ENCODE measurements at places on chromosomes 4 and X.

DNA sequence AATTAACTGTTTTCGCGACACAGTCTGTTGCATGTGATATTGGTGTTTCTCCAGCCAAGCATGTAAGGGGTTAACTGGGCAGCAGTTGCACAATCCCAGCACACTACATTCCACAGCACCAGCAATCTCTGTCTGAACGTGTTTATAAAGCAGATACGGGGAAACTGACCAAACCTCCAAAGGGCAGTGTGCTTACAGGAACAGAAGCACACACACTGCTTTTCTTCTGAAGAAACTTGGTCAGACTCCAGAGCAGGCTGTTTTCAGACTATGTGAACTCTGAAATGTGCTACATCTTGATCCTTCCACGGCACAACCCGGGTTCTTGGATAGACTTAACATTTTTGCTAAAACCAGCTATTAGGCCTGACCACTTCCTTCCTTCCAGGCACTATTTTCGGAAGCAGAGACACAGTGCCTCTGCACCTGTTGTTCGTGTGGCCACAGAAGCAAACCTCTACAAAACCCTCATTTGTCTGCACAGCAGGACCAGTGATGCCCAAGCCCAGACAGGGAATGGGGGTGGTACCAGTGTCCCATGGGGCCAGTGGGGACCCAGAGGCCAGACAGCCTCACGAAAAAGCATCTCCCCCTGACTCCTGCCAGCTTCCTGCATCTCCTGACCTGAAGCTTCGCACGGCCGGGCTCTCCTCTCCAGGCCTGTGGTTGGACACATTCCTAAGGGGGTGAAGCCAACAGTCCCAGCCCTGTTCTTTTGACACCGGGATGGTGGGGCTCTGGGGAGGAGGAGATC is 90.1 kb downstream of the IRF2 start:
- DNase-seq, result peak; percentile 70

GRCh38 chrX:138908577-138908976 is 197.1 kb upstream of the FGF13 start:
- DNase-seq, result no peak

DNA sequence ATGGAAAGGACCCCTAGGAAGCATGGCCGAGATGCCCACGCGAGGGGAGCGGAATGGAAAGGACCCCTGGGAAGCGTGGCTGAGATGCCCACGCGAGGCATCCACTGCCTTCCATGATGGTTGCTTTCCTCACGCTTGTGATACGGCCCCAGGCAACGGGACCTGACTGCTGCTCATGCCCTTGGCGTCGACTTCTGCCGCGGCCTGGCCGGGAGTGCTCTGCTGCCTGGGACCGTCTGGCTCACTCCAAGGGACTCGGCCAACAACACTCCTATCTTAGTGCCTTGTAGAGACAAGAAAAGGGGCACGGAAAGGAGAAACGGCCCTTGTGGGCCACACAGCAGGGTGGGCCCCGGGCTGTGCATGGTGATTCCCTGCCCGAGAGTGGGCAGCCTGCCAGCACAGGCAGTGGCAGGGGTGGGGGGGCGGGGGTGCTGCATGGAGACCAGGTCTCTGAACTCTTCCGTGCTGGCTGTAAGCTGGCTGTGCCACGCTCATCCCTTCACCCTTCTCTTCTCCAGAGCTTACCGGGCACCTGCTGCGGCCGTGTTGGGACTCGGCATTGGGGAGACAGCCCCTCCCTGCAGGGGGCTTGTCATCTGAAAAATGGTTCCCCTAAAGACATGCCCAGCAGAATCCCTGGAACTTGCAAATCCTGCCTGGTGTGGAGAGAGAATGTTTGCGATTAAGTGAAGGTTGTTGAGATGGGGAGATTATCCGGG is 38.6 kb upstream of the HMX1 start:
- no peak for DNase-seq

GRCh38 chrX:57595381-57595811 is 3.6 kb downstream of the ZXDB start:
- DNase-seq, result no peak

- DNase-seq, result peak; percentile 2
Observed at GRCh38 chrX:25427873-25428555, 412.2 kb upstream of the ARX start.

DNA sequence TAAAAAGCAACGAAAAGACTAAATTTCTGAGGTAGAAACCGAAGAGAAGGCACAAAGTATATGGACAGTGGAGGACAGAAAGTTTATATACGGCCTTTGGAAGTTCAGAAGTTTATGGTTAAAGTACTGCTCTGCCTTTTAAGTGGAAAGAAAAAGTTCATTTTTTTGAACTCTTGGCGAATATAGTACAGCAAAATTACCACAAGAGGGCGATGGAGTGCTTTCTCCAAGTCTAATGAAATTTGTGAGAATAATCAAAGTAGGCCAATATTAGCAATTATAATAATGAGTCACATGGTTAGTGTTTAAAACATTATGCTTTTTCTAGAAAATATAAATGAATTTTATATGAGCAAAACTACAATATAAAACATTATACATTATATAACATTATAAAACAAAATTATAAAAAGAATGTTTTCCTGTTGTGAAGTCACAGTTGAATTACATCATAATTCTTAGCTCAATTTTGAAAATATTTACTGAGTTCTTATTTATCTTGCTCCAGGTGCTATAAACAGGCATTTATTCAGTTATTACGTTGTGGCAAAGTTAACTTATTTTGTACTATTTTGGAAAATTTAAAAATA is 136.2 kb upstream of the BMPR1B start:
- peak; percentile 44 for DNase-seq

GRCh38 chr4:181105487-181105886 is 1137.7 kb upstream of the TENM3 start:
- DNase-seq, result no peak

DNA sequence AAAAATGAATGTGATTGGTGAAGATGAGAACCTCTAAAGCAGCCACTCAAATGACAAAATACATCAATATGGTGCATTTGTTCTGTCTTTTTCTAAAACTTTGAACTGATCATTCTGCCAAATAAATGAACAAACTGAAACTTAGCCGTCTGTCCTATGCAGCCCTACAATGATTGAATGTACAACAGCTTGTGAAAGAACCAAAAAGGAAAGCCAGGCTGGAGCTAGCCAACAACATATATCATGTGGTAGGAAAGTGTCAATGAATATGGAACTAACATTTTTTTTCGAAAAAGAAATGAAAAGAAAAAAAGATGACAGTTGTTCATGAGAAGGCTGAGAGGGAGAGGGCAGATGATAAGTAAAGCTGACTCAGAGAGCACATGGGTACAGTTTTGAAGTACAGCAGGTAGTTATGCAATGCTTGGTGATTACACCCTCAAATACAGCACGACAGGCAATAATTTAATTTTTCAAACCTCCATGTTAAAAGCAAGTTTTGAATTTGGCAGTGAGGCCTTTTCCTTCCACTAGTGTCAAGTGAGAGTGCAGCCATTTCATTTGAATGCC is 21.2 kb upstream of the SLC7A11 start:
- DNase-seq, result peak; percentile 26

DNA sequence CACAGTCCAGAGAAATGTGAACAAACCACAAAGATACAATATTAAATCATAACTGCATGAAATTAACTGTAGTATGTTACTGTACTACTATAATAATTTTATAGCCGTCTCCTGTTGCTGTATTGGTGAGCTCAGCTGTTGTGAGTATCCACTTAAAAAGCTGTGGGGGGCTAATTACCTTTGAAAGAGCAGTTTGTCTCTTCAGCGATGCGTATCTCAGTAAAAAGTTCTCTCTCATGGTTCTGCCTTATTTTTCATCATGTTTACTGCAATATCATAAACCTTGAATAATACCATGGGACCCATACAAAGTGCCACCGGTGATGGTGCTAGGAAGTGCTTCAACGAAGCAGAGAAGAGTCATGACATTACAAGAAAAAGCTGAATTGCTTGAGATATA is 8.4 kb upstream of the MSMO1 start:
- no peak for DNase-seq

GRCh38 chrX:129717892-129718291 is 20.9 kb upstream of the XPNPEP2 start:
- DNase-seq, result no peak

GRCh38 chr4:156803056-156803455 is 168.5 kb downstream of the PDGFC start:
- no peak for DNase-seq

- DNase-seq, result peak; percentile 46
Observed at GRCh38 chrX:134761788-134762187, 103.5 kb upstream of the PLAC1 start.

DNA sequence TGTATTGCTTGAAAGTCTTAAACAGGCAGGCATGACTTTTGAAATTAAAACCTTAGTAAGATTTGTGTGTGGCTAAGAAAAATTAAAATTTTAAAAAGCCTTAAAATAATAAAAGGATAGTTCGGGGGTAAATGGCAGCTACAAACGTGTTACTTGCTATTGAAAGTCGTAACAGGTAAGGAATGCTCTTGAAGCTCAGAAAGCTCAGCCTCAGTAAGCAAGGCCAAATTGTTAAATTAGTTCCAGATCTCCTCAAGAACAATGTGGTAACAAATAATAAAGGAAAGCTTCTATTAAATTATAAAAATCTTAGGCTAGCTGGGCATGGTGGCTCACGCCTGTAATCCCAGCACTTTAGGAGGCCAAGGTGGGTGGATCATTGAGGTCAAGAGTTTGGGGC is 25.5 kb downstream of the PRMT9 start:
- no peak for DNase-seq

- peak; percentile 5 for DNase-seq
Observed at GRCh38 chr4:142354794-142355420, 491.2 kb downstream of the INPP4B start.

- no peak for DNase-seq
Observed at GRCh38 chr4:26870576-26871262, 10.1 kb downstream of the STIM2 start.

DNA sequence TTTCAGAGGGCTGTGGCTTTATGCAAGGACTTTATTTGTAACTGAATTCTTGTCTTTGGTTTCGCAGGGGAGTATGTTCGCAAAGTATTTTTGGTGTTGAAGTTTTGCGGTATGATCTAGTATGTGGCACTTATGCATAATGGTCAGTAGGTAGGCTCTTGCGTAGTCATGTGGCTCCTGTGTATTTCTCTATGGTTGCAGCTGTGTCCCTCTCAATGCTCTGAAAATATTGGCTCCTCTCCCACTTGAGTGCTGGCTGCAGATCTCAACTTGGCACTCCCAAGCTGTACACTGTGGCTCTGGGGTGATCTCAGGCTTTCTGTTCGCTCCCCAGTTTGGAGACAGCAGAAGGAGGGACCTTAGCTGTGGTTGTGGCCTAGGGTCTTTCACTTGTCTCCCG is 24.8 kb downstream of the ARMCX5 start:
- DNase-seq, result no peak

DNA sequence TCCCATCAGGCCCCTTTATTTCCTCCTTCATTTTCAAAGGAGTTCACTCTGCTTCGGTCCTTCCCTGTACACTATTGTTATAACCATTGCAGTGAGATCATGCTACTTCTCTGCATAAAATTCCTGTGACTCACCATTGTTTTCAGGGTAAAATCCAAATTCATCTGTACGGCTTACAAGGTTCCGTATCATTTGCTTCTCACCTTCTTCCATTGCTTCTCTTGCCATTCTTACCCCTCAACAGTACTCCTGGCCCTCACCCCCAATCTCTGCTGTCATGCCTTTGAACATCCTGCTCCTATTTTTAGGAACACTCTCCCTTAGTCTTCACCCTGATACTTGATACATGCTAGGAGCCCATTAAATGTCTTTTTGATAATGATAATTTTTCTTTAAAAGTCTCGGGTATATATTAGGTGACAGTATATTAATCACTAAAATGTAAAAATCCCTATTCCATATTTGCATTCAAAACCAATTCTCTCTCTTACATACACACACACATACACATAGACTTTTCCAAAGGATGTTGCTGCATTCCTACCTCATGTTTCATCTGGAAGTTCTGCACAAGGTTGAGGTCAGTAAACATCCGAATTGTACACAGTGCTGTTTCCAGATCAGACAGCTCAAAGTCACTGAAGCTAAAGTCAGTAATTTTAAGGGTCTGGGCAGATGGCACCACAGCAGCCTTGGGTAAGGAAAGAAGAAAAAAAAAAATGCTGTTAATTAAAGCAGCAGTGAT is 103.4 kb downstream of the PDE5A start:
- DNase-seq, result no peak

DNA sequence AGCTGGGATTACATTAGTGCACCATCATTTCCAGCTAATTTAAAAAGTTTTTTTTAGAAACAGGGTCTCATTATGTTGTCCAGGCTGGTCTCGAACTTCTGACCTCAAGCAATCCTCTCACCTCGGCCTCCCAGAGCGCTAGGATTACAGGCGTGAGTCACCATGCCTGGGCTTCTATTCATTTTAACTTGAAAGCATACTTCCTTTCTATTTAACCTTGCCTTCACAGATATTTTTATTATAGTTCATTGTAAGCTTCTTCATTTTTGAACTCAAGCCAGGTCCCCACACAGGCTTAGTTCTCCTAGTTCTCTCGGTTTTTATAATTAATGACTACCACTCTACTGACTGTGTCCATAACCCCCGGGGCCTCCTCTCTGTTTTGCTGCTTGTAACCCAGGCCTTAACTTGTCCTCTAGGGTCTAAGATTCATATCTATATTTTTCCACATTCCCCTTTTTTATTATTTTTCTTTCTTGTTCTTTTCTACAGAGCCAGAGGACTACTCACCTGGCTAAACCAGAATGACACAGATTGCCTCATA is 50.7 kb downstream of the SNX12 start:
- DNase-seq, result no peak

Data from NB4 (cell line).